NCI-H1436 (cell line): ENCODE measurements at places on chromosomes 6 and 20.

DNA sequence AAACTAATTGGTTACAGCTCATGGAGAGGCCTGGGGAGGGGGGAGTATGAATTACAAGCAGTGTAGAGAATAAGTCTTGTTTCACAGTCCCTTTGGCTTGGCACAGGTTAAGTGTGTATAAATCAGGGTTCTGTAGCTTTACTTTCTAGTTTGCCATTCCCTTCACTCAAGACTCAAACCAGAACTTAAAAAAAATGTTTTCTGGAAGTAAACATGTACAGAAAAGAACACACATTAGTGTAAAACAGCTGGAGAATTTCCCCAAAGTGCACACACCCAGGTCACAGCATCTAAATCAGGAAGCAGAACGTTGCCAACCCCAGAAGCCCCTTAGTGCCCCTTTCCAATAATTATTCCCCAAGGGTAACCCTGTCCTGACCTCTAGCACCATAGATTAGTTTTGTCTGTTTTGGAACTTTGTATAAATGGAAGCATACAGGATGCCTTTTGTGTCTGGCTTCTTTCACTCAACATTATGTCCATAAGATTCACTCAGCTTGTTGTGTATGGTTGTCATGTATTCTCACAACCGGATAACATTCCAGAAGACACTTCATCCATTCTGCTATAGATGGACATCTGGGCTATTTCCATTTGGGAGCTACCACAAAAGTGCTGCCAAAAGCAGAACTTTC lies 33.7 kb upstream of the SCUBE3 start:
- no peak for DNase-seq

DNA sequence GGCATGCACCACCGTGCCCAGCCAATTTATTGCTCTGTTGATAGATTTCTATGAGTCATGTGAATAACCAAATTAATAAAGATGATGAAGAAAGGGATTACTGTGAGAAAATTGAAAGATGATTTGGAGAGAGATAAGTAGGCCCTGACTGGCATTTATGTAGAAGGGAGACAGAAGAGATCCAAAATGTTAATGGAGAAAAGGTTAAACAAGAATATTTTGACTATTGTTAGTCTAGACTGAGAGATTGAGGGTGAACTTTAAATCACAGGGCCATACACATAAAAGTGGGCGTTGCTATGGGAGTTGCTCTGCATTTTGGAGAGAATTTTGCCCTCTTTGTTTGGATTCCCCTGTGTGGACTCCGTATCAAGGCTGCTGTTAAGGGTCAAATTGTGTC lies 68.9 kb upstream of the SCAF8 start:
- DNase-seq: no peak

DNA sequence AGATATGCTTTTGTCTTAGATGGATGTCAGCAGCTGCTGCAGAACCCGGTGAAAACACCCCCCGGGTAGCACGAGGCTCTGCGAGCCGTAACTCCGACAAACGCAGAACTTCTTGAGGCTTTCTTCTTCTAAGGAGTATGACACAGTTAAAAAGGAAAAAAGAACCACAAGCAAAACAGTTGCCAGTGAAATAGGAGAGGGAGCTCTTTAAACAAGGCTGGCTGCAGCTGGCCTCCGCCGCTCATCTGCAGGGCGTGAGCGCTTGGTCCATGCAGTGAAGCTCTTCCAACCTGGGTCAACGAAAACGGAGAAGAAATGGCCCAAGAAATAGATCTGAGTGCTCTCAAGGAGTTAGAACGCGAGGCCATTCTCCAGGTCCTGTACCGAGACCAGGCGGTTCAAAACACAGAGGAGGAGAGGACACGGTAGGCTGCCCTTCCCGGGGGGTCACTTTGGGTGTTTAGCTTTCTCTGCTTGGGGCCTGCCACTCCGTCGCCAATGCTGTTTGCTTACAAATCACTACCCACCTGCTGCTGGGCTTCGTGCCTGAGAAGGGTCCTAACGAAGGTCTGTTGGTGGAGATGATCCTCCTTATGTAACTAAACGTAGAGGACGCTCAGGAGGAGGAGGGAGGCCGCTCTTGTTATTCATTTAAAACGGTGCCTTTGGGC lies 13.2 kb downstream of the SYTL3 start:
- no peak for DNase-seq

DNA sequence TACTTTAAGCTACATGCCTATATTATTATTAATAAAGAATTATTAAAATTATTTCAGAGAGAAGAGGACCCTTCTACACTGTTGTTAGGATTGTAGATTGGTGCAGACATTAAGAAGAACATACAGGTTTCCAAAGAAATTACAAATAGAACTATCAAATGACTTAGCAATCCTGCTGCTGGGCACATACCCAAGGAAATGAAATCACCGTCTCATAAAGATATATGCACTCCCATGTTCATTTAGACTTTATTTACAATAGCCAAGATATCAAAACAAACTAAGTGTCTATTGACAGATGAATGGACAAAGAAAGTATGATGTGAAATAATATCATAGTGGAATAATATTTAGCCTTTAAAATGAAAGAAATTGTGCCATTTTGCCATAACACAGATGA lies 687.7 kb upstream of the POU3F2 start:
- no peak for DNase-seq

GRCh38 chr6:70811788-70812187 lies 144.1 kb downstream of the SMAP1 start:
- DNase-seq: no peak

DNA sequence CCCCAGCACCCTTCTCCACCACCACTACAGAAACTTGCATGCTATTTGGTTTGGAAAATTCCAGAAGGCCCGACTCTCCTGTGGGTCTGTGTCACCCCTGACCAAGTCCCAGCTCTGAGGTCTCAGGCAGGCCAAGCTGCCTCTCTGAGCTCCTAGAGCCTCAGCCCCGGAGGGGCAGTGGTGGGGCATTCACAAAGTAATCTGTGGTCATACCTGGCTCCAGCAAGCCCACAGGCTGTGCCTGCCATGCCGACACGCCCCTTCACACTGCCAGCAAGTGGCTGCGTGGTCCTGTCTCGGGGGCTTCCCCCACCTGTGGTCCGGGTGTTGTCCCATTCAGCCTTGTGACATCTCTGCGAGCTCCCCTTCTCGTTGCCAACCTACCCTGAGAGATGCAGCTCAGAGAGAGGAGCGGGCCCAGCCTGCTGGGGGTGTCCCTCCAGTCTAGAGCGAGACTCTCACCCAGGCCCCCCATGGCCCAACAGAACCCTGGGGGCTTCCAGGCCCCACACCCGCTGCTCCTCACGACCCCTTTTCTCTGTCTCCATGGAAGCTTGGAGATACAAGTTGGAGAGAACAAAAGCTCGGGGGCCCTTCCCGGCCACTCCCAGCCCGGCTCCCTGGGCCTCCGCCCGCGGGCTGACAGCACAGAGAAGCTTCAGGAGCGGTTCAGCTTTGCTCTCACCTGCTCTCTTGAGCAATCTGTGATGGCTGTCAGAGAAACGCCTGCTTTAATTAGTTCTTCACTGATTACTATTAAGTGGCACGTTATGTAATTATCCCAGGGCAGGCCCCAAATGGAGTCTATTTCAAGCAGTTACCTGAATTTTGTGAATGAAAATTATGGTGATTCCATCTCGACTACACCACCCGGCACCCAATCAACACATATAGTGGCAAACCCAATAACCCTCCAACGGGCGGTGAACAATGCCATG lies 147.7 kb upstream of the PHACTR3 start:
- DNase-seq: no peak

DNA sequence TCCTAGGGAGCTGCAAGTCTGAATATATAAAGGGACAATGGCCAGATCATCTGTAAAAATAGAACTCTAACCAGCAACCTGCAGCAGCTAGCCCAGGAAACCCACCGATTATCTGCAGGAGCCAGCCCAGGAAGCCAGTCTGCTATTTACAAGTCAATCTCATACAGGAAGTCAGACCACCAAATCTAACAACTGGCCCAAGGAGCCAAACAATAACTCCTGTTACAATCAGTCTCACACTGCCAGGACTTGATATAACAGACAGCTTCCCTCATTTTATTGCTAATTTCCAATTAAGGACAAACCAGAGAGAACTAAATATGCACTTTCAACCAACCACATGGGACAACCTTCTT lies 14.4 kb upstream of the RIN2 start:
- DNase-seq: no peak

GRCh38 chr6:32960563-32960962 lies 7.7 kb upstream of the HLA-DMA start:
- no peak for DNase-seq

GRCh38 chr6:129663531-129663930 lies 46.4 kb downstream of the ARHGAP18 start:
- no peak for DNase-seq

DNA sequence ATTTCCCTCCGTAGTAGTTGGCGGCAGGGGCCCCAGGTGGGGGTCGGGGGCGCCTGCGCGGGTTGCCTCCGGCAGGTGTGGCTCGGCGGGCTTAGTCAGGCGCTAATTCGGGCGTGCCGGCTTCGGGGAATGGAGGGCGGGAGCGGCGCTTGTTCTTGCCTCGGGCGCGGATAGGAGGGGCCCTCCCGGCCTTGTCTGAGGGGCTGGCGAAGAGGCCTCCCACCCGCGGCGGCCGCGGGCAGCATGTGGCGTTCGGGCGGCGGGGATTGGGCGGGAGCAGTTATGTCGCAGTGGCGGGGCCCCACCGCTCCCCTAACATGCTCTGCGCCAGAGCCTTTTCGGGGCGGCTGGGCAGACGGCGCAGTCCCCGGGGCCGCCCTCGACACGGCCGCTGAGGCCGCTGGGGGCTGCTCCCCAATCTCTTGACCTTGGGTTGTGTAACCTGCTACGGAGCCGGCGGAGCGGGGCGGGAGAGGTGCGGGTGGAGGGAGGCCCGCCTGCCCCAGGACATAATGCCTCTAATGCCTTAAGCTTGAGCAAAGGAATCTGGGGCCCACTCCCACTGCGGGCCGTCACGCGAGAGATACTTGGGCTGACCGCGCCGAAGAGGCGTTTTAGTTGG lies 1.1 kb downstream of the AMD1 start:
- peak; percentile 27 for DNase-seq

DNA sequence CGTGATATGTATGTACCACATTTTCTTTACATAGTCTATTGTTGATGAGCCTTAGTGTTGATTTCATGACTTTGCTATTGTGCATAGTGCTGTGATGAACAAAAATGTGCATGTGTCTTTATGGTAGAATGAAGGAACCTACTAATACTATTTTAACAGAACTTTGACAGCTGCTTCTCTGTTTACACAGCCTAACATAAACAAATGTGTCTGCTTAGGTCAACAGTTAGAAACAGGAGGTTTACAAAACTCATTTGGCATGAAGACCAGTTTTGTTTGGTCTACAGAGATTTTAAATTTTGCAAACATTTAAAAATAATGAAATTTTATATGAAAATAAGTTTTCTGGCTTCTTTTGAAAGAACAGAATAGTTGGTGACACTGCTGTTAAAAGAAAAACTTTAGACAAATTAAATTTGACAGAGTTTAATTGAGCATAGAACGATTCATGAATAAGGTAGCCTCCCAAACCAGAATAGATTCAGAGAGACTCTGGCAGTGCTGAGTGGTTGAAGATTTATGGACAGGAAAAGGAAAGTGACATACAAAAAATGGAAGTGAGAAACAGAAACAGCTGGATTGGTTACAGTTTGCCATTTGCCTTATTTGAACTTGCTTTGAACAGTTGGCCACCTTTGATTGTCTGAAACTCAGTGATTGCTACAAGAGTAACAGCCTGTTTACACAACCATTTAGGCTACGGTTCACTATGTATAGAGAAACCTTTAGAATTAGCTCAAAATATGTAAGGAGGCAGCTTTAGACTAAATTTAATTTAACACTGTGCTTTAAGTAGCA lies 715.8 kb upstream of the HS3ST5 start:
- no peak for DNase-seq

DNA sequence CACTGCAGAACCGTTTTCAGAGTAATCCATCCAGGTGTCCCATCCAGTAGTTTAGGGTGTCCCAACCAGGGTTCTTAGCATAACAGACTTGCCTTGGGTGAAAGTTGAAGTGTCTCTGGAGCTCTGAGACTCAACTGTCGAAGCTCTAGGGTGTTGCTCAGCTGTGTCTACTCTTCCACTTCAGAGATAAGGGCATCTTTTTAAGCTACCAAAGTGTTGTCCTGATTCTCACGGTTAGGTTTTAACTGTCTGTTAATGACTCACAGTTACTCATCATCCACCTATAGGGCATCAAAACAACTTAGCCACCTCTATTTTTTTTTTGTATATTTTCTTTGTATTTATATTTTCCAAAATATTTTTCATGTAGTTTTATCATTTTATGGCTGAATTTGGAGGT lies 36.9 kb upstream of the TBX18 start:
- no peak for DNase-seq

- no peak for DNase-seq
Observed at GRCh38 chr6:22956029-22956681, 386.8 kb downstream of the HDGFL1 start.
